Left renal cortex interstitium (tissue), 4 donors: ENCODE measurements at places on chromosomes 1 and 21.

- no peak for DNase-seq
These were observed 613 bp upstream of the ERO1B start for GRCh38 chr1:236282425-236282716.

DNA sequence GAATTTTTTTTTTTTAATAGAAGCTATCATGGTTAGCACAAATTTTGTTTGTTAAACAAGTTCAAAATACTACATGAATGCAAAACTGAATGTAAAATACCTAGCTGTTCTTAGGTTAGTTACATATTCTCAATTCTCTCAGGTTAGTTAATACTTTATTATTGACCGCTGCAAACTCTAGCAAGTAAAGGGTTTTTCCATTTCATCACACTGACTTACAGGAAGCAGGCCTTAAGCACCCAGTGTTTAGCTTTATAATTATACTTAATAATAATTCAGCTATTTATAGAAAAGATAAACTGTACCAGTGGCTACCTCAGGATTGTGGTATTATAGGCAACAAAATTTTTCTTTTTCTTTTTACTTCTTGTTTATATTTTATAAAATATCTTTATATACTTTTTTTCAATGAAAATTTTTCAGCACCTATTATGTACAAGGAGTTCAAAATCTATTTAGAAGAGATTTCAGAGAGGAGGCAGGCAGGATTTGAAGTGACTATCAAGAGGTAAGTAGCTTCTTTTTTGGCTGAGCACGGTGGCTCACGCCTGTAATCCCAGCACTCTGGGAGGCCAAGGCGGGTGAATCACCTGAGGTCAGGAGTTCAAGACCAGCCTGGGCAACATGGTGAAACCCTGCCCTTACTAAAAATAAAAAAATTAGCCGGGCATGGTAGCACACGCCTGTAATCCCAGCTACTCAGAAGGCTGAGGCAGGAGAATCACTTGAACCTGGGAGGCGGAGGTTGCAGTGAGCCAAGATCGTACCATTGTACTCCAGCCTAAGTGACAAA is 17.9 kb downstream of the PLPP3 start:
- DNase-seq: no peak

DNA sequence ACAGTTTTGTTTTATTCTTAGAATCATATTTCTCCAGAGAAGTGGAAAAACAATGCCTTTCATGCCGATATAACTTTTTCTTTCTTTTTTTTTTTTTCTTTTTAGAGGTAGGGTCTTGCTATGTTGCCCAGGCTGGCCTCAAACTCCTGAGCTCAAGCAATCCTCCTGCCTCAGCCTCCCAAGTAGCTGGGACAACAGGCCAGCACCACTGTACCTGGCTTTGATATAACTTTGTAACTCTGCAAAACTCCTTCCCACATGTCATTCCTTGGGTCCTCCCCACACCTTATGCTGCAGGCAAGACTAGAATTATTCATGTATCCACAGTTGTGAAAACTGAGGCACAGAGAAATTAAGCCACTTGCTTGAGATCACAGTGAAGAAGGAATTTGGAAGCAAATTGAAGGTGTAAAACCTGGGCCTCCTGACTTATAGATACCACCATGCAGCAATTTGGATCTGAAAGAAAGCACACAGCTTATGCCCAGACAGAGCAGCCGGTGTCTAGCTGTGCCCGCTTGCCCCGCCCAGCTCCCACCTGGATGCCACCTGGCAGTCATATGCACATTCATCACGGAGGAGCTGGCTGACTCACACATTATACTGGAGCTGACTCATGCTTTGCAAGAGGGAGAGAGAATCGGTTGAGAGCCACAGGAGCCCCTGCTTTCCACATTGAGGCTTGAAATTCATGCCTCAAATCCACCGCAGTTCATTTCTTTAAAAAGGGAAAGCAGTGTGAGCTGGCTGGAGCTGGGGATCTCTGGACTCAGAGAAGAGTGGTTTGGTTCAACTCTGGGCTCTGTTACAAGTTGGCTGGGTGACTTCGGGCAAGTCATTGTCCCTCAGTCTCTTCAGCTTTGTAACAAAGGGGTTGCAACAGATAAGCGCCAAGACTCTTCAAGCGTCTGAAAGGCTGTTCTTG is 8.3 kb upstream of the SLC2A1 start:
- DNase-seq: no peak

DNA sequence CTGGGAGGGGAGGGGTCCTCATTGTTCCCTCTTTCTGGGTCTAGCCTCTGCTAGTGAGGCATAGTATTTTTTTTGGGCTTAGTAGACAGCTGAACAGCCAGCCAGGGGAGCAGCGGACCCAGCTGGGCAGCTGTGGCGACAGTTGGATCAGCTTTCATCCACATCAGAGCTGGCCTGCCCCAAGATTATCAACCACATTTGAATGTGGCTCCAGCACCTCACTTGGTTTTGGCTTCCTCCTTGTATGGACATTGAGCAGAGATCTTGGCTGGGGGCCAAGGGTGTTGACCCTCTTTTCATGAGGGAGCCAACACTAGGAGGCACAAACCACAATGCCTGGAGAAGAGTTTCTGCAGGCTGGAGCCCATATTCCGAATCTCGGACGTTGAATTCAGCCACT is 25.0 kb downstream of the WNT4 start:
- no peak for DNase-seq

DNA sequence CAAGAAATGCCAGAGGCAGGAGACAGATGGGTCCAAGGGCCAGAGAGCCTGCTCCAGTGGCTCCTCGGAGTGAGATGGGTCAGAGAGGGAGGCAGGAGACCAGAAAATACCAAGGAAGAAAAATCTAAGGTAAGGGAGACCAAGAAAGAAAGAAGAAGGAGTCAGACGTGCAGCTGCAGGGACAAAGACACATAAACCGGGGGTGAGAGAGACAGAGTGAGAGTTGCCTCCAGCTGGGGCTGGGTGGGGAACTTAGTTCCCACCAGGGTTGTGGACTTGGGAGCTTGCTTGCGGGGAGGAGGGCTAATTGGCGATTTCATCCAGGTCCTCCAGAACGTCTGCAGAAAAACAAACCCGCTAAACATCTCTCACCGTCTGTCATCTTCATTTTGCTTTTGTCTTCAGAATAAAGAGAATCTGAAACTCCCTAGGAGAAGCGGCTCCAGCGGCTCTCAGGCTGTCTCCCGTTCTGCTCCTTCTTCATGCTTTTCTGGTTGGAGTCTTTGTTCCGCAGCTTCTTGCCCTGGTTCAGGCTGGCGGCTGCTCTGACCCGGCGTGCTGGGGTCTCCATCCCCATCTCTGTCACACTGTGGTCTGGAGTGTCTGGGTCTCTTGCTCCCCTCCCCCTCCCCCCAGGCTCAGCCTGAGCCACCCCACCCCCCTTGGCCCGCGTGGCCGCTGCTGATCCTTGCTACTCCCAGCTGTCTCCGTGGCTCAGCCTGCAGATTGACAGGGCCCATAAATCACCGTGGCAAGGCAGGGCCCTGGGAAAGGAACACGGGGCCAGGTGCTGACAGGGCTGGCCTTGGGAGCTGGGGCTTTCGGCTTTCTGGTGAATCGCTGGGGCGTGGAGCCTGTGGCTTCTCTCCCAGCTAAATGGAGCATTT is 66.6 kb downstream of the UBIAD1 start:
- no peak for DNase-seq
